ENCODE measurements at places on chromosomes 1 and 21.

DNA sequence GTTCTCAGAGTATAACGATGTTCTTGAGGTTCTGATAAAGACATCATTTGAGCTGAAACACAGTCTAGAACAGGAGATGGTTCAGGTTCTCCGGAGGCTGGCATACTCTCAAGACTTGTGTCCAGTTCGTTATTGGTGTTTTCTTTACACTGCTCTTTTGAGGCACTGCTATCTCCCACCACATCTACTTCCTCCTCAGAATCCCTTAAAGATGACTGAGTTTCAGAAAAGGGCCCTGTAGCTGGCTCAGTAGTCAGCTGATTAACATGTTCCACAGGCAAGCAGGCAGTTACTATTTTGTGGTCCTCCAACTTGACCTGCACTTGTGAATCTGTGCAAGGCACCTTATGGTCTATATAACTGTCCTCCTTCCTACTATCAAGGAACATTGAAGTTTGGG, 50.2 kb downstream of the ZZZ3 start:
- DNase-seq = no peak

DNA sequence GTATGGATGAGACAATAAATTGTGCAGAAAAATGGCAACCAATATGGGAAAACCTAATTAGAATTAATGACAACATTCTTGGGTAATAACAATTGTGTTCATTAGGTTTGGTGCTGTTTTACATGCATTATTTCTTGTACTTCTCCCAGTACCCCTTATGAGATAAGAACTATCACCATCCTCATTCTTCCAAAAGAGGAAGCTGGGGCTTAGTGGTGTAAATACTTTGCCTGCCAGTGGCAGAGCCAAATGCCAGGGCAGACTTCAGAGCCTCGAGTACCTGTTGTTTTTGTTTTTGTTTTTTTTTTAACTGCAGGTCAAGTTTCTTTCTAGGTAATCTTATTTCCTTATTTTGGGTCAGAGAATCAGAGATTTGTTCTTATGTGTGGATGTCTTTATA, 206.4 kb downstream of the RHOU start:
- no peak for DNase-seq

DNA sequence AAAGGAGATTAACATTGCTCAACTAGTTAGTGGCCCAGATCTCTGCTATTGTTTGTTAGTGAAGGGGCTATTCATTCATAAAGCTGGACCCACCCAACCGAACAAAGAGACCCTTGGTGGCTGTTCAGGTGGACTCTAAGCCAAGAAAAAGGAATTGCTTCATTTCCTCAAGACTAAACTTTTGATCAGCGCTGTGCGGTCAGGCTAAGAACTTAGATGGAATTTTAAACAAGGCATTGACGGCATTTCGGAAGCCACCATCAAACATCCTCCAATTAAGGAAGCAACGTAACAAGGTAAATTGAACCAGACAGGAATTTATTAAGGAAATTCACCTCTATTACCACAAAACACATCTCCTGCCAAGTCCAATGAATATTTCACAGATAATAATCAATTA, 19.9 kb upstream of the SHCBP1L start:
- no peak for DNase-seq

- DNase-seq = no peak
Measured at GRCh38 chr1:8873506-8874229, 4.8 kb downstream of the ENO1 start.

GRCh38 chr1:40909281-40909680, 47.1 kb upstream of the CITED4 start:
- DNase-seq = no peak

Measured in NCI-H1417 treated with DMSO at 0.1 percent for 48 hours (cell line).